ENCODE measurements at places on chromosomes 7 and 10.

GRCh38 chr7:94288096-94288495, 106.6 kb upstream of the COL1A2 start:
- no peak for DNase-seq

DNA sequence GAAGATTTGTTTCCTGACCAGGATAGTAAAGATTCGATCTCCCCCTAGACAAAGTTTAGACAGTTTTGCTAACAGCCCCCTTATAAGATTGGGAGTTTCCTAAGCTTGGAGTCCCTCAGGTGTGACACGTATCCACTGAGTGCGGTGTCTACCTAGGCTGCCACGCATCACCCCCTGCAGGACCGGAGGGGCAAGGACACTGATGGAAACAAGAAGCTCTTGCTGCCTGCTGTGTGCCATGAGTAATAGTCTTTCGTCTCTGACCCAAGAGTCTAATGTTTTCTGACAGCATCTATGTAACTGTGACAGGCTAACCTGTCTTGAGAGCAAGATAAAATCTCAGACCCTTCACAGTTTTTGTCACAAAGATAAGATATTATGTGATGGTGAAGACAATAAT, 173.5 kb downstream of the SEMA3E start:
- no peak for DNase-seq

DNA sequence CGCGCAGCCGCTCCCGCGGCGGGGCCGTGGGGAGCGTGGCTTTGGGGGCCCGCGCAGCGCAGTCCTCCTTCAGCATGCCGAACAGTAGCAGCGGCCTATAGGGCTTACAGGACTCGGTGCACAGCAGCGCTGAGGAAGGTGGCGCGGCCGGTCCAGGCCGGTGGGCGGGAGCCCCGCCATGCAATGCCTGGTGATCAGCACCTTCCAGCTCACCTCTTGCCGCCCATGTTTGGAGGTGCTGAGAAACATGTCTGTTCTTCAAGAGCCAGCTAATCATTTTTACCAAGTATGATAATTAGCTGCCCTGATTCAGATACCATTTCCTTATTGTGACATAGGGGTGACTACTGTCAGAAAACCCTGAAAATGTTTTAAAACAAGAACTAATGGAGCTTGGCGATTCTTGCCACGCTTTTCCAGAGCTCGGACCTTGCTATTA, 33.5 kb upstream of the SFTPD start:
- DNase-seq = no peak

GRCh38 chr7:148276314-148277041, 314.1 kb upstream of the C7orf33 start:
- no peak for DNase-seq

DNA sequence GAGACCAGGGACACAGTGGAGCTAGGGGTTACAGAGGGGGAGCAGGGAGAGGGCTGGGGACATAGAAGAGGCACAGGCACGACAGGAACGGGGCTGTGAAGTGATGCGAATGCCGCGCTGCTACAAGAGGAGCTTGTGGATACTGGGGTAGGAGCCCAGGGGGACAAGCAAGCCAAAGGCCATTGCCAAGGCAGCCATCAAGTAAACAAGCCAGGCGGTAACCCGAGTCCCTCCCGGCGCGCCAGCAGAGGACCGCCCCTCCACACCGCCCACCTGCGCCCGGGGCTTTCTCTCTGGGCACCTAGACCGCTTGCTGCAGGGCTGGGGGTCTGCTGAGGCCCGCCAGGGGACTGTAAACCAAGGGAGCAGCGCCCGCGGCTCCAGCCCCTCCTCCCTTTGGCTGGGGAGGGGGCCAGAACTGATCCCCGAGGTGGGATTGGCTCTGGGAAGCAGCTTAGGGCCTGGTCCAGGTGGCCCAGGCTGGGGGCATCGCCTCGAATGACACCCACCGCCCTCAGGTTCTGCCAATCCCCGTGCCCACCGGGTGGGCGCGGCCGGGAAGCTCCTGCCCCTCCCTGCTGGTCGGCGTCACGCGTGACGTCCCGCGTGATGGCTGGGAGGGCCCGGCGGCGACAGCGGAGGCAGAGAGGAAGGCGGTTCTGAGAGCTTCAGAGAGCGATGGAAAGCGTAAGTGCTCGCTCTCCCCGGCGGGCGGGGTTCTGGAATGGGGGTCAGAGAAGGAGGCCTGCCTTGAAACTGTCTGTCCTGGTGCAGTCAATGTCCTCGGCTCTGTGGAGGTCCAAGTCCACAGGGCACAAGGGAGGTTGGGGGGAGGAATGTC, 982 bp downstream of the SFXN3 start:
- peak; percentile 67 for DNase-seq

DNA sequence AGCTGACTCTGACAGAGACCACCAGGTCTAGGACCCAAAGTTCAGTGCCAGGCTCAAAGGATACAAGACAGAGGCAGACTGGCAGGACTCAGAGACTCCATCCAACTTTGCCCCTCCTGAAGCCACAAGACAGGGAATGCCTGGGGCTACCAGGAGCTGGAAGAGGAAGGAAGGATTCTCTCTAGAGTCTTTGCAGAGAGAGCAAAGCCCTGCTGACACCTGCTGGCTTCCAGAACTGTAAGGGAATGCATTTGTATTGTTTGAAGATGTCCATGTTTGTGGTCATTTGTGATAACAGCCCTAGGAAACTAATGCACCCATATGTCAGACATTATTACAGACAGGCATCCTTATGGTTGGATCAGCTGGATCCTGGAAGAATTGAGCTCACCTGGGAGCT, 132.3 kb upstream of the C7orf33 start:
- no peak for DNase-seq

DNA sequence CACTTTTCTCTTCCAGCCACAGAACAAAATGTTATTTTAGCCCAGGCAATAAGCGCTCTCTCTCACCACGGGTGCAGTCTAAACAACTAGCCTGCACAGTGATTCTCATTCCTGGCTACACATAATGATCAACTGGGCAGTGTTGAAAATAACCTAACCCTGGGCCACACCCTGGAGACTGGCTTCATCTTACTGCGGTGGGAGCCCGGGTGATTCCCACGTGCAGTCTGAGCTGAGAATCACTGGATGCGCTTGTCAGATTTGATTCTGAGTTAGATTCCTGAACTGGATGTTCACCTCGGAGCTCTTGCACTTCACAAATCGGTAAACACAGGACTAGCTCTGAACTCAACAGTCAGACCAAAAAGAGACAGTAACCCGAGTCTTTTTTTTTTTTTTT, 14.9 kb downstream of the ZC3HAV1 start:
- no peak for DNase-seq

DNA sequence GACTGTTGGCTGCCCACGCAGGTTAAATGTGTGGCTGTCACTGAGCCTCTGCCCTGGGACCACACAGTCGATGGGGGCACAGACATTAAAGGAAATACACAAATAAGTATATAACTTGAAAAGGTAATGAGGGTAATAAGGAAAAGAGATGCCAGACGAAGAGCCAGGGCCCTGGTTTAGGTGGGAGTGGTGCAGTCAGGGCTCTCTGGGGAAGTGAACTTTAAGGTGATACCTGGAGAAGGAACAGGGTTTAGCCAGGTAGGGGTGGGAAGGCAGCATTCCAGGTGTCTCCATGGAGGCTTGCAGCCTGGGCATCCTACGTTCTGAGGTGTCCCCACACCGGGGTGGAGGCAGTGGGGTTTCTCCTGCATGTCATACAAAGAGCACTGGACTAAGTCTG, 50.4 kb downstream of the UNC5B start:
- DNase-seq = no peak

DNA sequence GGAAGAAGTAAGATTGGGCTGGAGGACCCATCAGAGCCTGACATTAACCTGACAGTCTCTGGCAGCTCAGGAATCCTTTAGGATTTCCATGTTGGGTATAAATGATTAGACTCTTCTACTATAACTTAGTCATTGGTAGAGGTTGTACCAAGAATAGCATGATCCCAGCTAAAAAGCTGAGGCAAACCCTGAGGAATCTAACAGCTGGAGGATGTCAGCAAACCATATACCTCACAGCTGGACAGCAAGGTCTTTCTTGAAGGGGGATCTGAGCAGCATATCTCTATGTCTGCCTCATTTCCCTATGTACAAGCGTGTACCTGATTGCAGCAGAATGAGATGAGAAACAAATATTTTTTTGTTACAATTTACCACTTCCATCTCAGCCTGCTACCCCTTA, 103.2 kb downstream of the NPSR1 start:
- no peak for DNase-seq
